ENCODE measurements at places on chromosomes 13 and 19.

DNA sequence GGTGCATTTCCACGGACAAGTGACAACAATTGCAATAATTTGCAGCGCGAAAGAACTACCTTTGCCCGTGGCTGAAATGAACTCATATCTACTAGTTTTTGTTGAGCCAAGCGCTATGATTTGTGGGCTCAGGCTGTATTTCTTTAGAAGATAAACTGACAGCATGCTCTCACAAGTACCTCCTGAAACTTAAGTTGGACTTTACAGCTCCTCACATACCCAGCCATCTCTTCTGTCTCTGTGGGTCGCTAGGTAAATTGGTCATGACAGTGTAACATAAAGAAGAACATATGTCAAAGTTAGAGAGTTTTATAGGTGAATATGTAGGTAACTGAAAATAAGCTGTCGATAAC is 839 bp downstream of the COG6 start:
- no peak for DNase-seq

DNA sequence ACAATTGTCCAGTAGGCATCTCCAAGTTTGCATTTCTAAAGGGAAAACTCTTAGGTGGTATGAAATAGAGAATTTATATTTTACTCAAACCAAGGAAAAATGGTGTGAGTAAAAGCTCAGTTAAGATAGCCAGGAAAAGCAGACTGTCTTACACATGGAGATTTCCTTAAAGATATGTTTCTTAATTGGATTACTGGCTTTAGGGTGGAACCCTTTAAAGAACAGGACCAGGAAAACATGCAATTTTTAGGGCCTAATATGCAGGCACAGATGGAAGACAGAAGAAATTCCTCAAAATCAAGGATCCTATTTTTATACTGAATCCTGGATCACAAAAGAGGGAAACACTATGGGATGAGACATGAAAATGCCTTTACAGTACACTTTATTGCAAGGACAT is 100.3 kb upstream of the PCDH17 start:
- no peak for DNase-seq

GRCh38 chr13:100106705-100107104 is 17.8 kb downstream of the PCCA start:
- DNase-seq = no peak

DNA sequence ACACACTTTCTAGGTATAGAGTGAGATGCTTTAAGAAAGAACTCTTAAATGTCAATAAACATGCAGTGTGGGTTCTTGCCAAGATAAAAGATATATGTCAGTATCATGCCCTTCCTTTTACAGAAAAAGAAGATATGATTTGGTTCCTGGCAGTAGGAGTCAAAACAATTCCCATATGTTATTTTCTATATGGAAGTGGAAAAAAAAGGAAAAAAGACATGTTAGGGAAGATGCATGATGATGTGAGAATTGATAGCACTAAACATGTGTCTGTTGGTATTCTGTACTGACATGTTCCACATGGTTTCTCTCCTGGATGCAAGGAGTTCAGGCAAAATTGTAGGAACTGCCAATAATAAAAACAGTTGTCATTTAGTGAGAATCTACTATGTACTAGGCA is 318.8 kb upstream of the DACH1 start:
- DNase-seq = no peak

DNA sequence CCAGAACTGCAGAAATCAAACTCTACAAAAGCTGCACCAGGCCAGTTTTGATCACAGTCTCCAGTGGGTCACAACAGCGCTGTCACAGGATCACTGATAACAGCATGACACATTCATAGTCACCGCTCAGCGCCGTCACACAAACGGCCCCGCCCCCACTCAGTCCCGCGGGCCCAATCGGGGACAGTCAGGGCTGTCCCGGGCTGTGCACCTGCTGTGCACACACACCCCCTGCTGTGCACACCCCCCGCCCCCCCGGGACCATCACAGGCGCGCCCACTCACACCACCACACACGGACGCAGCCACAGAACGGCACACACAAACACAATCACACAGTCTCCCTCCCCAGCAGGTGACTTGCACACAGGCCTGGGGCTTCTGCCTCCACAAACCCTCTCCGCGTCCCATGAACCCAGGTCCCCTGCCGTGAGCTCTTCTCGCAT is 435 bp upstream of the ZNF382 start:
- DNase-seq = peak; percentile 80

GRCh38 chr13:29435125-29435911 is 160.2 kb downstream of the SLC7A1 start:
- DNase-seq = no peak

DNA sequence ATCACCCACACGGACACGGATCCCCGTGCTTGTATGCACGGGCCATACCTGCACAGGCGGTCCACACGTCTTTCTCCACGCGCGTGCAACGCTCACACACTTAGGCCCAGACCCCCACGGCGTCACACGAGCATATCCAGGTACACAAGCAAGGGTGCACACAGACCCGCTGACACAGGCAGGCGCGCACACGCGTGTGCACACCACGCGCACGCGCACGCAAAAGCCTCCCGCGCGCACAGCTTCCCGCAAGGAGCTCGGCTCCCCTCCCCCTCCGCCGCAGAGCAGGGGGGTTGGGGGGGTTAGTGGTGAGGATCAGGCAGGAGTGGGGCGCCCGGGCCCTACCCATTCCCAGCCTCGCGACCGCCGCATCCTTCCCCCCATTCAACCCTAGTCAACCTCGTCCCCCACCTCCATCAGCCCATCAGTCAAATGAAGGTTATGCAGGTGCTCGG is 407 bp downstream of the RAB3A start:
- no peak for DNase-seq

DNA sequence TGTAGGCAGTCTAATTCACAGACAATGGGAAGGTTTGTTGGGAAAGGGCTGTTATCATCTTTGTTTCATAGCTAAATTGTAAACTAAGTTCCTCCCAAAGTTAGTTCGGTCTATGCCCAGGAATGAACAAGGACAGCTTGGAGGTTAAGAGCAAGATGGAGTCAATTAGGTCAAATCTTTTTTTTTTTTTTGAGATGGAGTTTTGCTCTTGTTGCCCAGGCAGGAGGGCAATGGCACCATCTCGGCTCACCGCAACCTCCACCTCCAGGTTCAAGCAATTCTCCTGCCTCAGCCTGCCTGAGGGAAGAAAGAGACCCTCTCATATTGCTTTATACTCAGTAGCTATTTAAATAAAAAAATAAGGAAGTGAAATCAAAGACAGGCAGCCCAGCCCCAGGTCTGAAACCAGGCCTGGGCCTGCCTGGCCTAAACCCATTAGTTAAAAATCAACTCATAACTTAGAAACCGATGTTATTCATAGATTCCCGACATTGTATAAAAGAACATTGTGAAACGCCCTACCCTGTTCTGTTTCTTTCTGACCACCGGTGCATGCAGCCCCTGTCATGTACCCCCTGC is 297.4 kb upstream of the SGCG start:
- DNase-seq = no peak

GRCh38 chr19:55005684-55006488 is 32.2 kb downstream of the GP6 start:
- DNase-seq = peak; percentile 37

DNA sequence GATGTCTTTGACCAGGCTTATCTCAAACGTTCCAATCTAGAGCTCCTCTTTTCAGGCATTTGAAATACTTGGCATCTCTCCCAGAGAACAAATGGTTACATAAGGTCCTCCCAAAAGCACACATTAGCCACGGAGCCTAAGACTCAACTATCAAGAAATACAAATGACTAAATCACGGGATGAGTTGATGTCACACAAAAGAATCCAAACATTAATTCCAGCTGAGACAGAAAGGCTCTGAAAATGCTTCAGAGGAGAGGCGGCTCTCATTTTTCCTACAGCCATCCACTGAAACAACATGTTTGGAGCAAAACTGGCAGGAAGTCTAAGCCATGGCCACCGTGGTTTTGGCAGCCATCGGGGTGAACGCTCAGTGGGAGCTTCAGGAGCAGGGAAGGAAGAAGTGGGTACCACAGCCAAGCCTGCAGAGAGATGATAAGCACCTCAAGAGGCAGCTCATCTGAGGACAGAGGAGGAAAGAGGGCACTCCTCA is 122.5 kb downstream of the STK24 start:
- no peak for DNase-seq

GRCh38 chr13:79185580-79185979 is 220.5 kb downstream of the RBM26 start:
- DNase-seq = no peak

GRCh38 chr19:30074096-30074495 is 132.1 kb downstream of the URI1 start:
- DNase-seq = no peak

- DNase-seq = no peak
Measured at GRCh38 chr19:40745402-40745780, 4.9 kb downstream of the ACTMAP start.

DNA sequence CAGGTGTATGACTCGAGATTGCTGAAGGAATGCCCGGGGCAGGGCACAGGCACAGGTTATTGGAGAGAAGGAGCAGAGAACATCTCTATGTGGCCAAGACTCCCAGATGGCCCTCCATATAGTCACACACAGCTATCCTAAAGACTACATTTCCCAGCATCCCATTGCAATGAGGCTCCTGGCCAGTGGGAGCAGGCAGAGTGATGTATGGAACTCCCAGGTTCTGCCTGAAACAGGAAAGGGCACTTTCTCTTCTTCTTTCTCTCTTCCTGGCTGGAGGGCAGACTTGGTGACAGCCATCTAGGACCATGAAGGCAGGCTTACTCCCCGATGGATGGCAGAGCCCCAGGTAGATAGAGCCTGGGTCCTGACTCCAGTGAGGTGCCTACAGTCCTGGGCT is 13.5 kb downstream of the PPP1R13L start:
- no peak for DNase-seq

DNA sequence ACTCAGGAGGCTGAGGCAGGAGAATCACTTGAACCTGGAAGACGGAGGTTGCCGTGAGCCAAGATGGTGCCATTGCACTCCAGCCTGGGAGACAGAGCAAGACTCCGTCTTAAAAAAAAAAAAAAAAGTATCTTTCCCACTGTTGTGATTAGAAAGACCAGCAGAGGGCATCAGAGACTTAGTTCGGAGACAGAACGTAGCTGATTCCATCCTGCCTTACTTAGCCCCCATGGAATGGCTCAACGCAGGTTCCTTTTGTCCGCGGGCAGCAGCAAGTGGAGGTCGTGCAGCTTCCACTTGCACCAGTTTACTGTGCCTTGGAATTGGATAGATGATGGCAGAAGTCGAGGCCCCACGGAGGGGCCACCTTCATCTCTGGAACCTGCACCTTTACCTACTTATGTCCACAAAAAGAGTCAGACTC is 8.1 kb downstream of the TIMM29 start:
- DNase-seq = no peak

DNA sequence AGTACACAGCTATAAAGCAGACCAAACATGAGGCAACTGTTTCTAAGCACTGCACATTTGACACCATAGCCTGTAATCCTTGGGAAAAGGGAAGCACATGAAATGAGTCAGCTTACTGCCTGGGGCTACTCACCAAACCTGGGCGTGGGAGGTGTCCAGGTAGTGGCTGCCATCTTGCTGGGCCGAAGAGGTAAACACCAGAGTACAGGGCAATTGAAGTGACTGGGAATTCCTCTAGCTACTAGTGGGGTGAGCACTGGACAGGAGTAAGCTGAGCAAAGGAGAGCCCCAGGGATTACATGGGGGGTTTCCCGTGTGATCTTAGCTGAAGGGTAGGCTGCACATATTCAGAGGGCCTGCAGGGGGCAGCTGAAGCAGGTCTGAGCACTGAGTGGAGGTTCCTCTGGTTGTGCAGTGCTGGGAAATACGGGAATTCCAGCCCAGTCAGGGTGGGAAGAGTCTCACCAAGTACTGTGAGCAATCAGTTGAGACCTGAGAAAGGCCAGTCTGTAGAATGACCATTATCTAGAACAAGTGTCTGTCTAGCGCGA is 140.5 kb downstream of the SLC7A1 start:
- DNase-seq = no peak

DNA sequence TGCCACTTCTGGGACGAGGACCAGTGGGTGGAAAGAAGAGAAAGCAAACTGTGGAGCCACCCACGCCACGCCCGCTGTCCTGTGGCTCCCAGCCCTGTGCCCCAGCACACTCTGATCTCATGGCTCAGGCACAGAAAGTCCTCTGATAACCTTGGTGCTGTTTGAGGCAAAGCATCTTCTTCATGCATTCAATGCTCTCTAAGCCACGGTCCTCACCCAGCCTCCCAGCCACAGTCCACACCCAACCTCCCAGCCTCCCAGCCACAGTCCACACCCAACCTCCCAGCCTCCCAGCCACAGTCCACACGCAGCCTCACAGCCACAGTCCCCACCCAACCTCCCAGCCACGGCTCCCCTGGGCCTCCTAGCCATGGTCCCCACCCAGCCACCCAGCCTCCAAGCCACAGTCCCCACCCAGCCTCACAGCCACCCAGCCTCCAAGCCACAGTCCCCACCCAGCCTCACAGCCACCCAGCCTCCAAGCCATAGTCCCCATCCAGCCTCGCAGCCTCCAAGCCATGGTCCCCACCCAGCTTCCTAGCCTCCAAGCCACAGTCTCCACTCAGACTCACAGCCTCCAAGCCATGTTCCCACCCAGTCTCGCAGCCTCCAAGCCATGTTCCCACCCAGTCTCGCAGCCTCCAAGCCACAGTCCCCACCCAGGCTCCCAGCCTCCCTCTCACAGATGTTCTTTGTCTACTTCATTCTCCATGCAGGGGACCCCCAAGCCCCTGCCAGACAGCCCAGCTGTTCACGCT is 74.9 kb downstream of the SOX1 start:
- no peak for DNase-seq

DNA sequence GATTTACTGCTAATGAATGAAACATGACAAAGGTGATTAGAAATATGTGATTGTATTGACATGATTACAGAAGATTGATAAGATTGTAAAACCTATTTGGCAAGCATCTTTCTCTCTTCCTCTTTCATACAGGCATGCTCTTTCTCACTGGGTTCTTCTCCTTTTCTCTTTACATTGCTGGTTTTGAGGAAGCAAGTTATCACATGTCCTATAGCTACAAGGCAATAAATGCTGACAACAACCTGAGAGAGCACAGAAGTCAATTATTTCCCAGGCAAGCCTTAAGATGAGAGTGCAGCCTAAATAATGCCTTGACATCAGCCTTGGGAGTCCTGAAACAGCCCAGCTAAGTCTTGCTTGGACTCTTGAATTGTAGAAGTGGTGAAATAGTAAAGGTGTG is 875.0 kb downstream of the SLITRK1 start:
- no peak for DNase-seq

DNA sequence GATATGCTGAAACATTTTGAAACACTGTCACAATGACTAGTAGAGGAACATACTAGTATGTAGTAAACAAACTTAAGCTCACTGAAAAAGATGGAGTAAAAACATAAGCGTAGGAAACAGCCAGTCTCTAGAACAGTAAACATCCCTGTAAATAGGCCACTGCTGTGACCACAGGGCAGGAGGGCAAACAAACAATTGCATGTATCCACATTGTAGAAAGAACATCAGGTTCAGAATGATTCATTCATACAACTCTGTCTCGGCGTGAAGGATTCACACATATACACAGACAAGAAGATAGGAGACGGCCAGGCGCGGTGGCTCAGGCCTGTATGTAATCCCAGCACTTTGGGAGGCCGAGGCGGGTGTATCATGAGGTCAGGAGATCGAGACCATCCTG is 390.1 kb downstream of the IRS2 start:
- DNase-seq = no peak

- no peak for DNase-seq
Measured at GRCh38 chr13:50464349-50465251, 378.9 kb downstream of the DLEU7 start.

- no peak for DNase-seq
Measured at GRCh38 chr19:6945733-6946132, 58.4 kb downstream of the ADGRE1 start.

- no peak for DNase-seq
Measured at GRCh38 chr13:48334534-48335127, 31.1 kb downstream of the RB1 start.

Data from activated gamma-delta T cell treated with anti-CD3 and anti-CD28 coated beads, Interleukin-2, amount 50 U/mL, for 16 hours (primary cell).